Activated T-helper 2 cell treated with anti-CD3 and anti-CD28 coated beads, Interferon-gamma antibody, Interleukin-2, Interleukin-4, amounts not matched to agents 10 μg/mL and 5 μg/mL and 100 μg/mL, durations not matched to agents 14 hours and 24 hours and 36 hours (primary cell): ENCODE measurements at places on chromosomes 1 and 21.

- DNase-seq, result no peak
Observed at GRCh38 chr1:208520438-208521099, 276.4 kb upstream of the PLXNA2 start.

- DNase-seq, result no peak
Observed at GRCh38 chr1:13823936-13824335, 123.9 kb downstream of the PRDM2 start.

- no peak for DNase-seq
Observed at GRCh38 chr1:246029616-246030015, 477.5 kb downstream of the SMYD3 start.

DNA sequence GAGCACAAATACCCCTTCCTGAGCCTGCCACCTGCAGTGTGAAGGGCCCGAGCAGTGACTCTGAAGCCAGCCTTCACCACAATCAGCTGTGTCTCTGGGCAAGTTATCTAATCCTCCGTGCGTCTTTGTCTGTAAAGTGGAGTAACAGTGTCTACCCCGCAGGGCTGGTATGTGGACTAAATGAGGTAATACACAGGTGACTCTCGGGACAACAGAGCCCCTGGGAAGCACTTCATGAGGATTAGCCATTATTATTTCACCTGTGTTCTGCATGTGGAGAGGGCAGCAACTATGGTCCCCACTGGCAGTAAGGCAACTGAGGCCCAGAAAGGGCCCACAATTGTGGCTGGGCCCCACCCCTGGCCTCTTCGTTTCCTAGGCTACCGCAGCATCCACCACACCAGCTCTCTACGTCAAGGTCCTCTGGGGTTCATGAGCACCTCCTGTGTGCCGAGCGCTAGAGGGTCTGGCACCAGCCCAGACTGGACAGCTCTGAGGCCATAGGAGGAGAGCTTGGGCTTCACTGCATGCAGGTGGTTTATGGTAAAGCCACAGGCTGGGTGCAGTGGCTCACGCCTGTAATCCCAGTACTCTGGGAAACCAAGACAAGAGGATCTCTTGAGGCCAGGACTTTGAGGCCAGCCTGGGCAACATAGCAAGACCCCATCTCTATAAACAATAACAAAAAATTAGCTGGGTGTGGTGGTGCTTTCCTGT lies 41.3 kb upstream of the LRP8 start:
- DNase-seq, result no peak

DNA sequence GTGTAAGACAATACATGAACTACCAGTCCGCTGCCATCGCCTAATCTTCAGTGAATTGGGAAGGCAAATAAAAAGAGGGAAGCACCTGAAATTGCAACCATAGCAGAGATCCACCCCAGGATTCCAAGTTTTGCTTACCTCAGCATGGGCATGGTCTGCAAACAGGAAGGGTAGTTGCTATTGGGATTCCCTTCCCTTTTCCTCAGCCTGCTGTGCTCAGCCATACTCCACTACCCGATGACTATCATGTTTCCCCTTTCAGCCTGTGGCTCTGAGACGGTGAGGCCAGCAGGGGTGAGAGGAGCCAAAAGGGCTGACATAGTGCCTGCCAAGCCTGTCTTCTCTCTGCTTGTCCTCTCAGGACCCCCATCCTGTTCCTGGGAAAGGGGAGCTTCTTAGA lies 64.2 kb downstream of the GPR137B start:
- no peak for DNase-seq

DNA sequence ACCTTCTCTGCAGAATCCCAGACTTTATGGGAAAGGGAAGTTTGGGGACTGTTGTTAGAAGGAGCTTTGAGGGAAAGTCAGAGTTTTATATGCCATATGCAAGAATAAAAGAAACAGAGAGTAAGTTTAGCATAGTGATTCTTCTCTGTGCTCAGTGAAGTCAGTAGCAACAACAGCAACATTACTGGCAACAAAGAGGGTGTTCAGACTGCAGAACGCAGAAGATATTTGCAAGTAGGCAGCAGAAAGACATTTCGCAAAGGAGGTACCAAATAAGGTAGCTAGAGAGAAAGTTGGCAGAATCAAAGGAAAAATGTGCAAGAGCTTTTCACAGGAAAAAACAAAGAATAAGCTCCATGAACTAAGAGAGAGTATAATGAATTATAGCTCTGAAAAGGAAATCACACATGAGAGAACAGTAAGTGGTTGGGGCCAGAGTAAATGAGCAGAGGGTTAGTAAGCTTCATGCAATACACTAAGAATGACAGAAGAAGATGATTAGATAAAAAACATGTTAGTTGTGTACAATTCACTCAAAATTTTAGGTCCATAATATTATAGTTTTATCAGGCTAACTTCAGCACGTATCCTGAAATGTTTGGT lies 98.1 kb downstream of the NEGR1 start:
- no peak for DNase-seq

DNA sequence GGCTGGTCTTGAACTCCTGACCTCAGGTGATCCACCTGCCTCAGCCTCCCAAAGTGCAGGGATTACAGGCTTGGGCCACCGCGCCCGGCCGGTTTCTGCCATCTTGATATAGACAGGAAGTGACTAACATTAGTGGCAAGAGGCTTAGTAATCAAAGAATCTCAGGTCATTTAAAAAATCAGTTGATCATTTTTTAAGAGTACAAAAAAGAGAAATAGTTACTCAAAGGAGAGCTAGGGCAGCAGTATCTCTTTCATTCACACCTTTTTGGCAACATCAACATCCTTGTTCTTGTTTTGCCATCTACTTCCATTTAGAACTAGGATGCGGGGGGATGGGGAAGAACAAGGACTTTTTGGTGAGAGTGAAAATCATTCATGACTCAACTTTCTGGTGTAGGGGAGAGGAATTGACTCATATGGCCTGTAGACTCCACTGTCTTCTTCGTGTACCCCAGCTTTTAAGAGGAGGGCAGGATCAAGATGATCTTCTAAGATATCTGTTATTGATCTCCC lies 8.8 kb downstream of the FCRLB start:
- no peak for DNase-seq
